HS-27A (cell line): ENCODE measurements at places on chromosomes 3 and 15.

GRCh38 chr15:52095597-52096262, 16.8 kb downstream of the BCL2L10 start:
- DNase-seq, result peak; percentile 34

- DNase-seq, result no peak
Measured at GRCh38 chr15:40918146-40918798, 10.9 kb upstream of the DLL4 start.

GRCh38 chr15:64324165-64324877, 31.7 kb downstream of the CSNK1G1 start:
- no peak for DNase-seq

DNA sequence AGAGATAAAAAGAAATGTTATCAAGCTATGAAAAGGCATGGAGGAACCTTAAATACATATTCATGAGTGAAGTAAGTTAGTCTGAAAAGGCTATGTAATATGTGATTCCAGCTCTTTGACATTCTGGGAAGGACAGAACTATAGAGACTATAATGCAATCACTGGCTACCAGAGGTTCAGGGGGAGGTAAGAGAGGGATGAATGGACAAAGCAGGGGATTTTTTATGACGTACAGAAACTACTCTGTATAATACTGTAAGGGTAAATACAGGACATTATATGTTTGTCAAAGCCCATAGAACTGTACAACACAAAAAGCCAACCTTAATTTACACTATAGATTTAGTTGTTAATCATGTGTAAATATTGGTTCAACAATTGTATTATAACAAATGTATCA, 46.1 kb downstream of the MCTP2 start:
- DNase-seq, result no peak

- no peak for DNase-seq
Measured at GRCh38 chr3:31275583-31275982, 257.1 kb upstream of the STT3B start.

GRCh38 chr3:36906504-36907149, 38.2 kb downstream of the TRANK1 start:
- DNase-seq, result no peak

DNA sequence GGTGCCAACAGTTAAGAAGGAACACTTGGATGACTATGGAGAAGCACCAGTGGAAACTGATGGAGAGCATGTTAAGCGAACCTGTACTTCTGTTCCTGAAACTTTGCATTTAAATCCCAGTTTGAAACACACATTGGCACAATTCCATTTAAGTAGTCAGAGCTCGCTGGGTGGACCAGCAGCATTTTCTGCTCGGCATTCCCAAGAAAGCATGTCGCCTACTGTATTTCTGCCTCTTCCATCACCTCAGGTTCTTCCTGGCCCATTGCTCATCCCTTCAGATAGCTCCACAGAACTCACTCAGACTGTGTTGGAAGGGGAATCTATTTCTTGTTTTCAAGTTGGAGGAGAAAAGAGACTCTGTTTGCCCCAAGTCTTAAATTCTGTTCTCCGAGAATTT, 3.0 kb downstream of the SKIL start:
- no peak for DNase-seq

- no peak for DNase-seq
Measured at GRCh38 chr3:24166515-24166914, 221.4 kb downstream of the NR1D2 start.

- DNase-seq, result no peak
Measured at GRCh38 chr3:87361271-87361670, 84.9 kb upstream of the POU1F1 start.

DNA sequence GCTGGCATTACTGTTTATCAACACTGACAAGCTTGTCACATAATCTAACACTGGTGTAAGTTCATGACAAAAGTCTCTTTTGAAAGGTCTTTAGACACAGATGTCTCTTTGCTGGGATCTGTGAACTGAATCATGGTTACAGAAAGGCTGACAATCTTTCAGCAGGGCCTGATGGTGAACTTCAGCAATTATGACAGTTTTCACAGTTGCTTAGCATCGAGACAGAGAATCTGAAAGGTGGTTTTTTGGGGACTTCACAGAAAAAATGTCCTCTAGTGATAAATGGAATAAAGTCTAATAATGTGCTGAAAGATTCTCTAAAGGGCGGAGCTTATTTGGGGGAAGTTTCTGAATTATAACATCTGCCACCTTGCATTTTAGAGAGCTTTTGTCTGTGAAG, 32.3 kb downstream of the CLDN1 start:
- DNase-seq, result no peak

DNA sequence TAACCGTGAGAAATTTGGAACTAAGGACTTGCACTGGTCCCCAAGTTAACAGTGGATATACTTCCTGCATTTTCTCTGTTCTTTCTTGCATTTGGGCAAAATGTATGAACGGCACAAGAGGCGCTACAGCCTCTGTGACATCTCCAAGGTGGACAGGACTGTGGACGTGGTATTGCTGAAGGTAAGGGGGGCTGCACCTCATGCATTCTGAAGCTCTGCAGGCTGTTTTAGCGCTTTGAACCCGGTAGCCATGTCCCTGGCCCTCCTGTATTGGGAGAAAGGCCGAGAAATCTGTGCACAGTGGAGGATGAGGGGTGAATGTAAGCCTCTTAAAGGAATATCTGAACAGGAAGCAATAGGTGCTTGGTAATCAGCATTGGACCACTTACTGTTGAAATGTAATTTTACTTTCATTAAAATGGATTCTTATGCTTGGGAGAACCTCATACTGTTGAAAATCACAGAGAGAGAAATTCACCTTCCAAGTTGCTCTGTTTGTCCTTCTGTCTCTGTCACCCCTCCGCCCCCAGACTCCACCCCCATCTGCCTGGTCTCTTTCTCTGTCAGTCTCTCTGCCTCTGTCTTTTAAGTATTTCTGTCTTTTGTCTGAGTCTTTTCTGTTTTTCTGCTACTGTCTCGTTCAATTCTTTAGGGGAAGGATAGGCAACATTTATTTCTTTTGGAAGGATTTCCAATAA, 174.6 kb downstream of the KLHL25 start:
- no peak for DNase-seq

- no peak for DNase-seq
Measured at GRCh38 chr15:98413933-98414546, 234.3 kb upstream of the IGF1R start.

GRCh38 chr15:33074942-33075341, 119.6 kb downstream of the FMN1 start:
- no peak for DNase-seq

DNA sequence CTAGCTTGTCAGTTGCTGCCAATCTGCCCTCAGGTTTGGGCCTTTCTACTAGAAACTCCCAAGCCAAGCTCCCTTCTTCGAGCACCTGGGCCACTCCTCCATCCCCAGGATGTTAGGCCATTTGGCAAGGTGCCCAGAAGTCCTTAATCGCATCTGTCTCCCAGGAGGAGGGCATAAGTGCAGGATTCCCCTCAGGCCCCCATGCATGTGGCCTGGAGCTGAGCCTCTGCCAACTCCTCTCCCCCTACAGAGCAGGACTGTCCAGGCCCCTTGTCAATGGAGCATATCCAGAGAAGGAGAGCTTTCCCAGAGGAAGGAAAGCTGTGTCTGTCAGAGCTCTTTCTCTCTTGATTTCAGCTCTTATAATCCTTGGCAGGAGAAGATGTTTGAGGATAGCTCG, 182.6 kb upstream of the ROPN1 start:
- no peak for DNase-seq
